CD4-positive, alpha-beta T cell (primary cell): ENCODE measurements at places on chromosomes 3 and 15. TPM values are rescaled to one million over a fixed set of nuclear protein-coding genes. Genes with fewer than 3 reads are reported as not detected.

Gene CIAO2A
- 10.9 TPM for total RNA-seq

- DNase-seq = no peak
Observed at GRCh38 chr15:44468709-44469385, 41.4 kb downstream of the CTDSPL2 start.

Gene PAQR5
- not detected for total RNA-seq

GRCh38 chr15:49383266-49383665 is 39.8 kb upstream of the FGF7 start:
- no peak for DNase-seq

GRCh38 chr3:71523628-71524027 is 59.9 kb downstream of the FOXP1 start:
- DNase-seq = no peak

- DNase-seq = no peak
Observed at GRCh38 chr15:46589088-46589487, 954.3 kb downstream of the SQOR start.

Gene SLC6A11
- total RNA-seq = not detected

Gene LXN
- total RNA-seq = 2.1 TPM

DNA sequence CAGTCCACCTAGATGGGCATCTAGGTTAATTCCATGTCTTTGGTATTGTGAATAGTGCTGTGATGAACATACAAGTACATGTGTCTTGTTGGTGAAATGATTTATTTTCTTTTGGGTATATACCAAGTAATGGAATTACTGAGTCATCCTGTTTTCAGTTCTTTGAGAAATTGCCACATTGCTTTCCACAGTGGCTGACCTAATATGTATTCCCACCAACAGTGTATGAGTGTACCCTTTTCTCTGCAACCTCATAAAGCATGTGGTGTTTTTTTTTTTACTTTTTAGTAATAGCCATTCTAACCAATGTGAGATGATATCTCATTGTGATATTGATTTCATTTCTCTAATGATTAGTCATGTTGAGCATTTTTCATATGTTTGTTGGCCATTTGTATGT is 86.0 kb upstream of the NDN start:
- no peak for DNase-seq

DNA sequence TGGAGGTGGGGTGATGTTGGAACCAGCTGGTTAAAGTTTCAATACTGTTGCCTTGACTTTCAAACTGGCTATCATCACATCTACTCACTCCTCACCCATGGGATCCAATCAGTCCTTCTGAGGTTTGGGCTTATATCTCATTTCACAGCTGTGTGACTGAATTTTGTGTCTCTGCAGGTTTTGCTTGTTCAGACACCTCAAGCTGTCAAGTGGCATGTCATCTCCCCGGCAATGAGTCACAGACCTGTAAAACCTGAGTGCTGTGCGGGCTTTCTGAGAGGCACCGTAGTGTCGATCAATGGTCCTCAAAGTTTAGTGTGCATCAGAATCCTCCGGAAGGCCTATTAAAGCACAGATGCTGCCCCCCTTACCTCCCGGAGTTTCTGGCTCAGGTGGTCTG is 86.4 kb upstream of the RORA start:
- no peak for DNase-seq

Gene RTP1
- not detected for total RNA-seq

- DNase-seq = no peak
Observed at GRCh38 chr15:71111181-71111565, 4.1 kb upstream of the THSD4 start.

GRCh38 chr15:90665288-90666134 is 51.6 kb upstream of the BLM start:
- DNase-seq = no peak

DNA sequence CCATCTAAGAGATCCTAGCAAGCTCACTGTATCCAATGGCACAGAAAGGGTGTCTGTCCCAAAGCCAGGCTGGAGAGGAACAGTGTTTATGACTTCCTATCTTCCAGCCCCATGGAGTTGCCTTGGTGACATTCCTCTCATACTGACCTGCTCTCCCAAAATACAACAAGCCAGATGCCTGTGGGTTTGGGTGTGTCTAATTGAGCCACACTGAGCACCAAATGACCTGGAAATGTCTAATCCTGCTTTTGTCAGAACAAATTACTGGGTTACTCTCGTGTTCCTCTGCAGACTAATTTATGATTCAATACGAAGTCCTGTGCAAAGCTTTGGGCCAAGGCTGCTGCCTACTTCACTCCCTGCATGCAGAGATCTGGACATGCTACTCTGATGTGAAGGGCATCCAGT is 98.1 kb upstream of the STRIT1 start:
- no peak for DNase-seq

DNA sequence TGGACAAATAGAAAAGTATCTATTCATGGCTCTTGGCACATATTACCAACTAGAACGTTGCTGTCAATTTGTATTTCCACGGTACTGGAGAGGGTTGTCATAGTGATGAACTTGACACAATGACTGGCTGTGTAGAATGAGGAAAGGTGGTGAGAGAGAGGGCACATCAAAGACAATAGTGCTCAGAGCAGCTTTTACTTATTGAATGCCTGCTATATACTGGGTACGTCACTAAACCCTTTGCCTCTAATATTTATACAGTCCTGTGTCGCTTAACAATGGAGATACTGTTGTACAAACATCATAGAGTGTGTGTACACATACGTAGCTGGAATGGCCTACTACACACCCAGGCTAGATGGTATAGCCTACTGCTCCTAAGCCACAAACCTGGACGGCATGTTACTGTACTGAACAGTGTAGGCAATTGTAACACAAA is 8.3 kb downstream of the TMPRSS7 start:
- DNase-seq = no peak

GRCh38 chr3:133831966-133832801 is 26.6 kb downstream of the SRPRB start:
- no peak for DNase-seq

Gene TMEM212
- total RNA-seq = not detected

GRCh38 chr3:24683633-24684384 is 189.2 kb upstream of the THRB start:
- DNase-seq = no peak

DNA sequence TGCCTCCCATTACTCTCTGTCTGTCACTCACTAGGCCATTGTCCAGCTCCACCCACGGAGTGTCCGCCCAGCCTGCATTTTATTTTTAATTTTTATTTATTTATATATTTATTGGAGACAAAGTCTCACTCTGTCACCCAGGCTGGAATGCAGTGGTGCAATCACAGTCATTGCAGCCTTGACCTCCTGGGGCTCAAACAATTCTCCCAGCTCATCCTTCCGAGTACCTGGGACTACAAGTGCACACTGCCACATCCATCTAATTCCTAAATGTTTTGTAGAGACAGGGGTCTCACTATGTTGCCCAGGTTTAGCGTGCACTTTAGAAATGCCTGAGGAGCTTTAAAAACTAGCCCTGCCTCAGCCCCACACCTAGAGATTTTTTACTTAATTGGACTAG is 141.5 kb downstream of the LIPC start:
- no peak for DNase-seq

DNA sequence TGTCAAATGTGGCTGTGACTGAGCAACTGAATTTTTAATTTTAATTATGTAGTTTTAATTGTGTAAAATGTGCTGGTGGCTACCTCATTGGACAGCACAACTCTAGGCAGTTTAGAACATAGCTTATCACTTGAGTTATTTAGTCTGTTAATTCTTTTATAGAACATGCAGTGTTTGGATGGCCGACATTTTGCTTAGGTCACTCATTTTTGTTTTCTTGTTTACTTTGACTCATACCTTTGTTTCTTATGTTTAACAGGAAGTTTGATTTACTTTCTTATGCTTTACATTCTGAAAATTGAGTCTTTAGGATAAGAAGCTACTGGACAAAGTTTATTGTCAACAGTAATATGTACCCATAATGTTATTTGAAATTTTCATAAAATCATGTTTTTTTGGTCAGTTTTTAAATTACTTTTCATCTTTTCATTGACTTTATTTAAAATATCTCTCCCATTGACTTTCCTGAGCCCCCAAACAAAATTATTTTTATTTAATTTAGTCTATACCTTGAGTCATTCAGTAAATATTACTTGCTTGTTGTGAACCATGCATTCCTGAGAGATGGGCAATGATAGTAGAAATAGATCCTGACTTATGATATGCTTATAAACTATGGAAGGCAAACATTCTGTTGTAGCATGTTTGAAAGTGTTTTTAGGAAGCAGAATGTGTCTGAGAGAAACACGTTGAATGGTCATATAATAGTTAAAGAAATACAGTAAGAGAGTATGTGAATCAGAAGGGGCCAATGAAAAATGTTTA is 60.6 kb downstream of the TCF12 start:
- no peak for DNase-seq

DNA sequence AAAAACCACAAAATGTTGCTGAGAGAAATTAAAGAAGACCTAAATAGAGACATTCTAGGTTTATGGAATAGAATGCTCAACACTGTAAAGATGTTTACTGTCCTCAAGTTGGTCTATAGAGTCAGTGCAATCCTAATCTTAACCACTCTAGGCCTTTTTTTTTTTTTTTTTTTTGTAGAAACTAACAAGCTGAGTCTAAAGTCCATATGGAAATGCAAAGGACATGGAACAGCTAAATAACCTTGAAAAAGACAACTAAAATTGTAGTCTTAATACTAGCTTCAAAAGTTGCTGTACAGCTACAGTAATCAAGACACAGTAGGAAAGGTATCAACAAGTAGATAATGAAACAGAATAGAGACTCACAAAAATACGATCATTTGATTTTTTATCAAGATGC is 32.9 kb downstream of the CDV3 start:
- DNase-seq = no peak

DNA sequence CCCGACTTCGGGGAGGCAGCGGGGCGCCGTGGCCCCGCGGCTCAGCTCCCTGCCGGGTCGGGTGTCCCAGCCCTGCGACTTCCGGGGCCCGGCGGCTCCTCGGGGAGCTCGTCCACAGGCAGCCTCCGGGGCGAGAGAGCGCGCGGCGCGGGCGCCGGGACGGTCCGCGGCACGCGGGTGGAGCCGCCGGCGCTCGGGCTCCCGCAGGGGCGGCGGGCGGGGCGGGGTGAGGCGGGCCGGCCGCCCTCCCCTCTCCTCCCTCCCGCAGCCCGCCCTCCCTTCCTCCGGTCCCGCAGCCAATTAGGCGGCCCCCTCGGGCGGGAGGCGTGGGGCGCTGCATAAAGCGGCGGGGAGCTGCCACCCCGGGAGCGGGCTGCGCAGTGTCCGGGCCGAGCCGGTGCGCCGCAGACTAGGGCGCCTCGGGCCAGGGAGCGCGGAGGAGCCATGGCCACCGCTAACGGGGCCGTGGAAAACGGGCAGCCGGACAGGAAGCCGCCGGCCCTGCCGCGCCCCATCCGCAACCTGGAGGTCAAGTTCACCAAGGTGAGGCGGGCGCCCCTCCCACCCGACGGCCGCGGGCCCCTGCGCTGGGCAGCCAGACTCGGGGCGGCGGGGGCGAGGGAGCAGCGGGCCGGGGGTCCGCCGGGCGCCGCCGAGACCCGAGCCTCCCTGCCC is at the start of gene ALDH1A3:
Gene ALDH1A3 (plus strand): TSS at position 368 of the 675 bp plus-strand sequence. CDS start 77 bp downstream, at position 445.
- peak; percentile 4 for DNase-seq

Gene C2CD4A
- 0.34 TPM for total RNA-seq
